Left kidney (tissue), 8 donors: ENCODE measurements at places on chromosomes 12 and 14.

GRCh38 chr12:46944771-46945170, 119.0 kb upstream of the SLC38A4 start:
- no peak for DNase-seq

DNA sequence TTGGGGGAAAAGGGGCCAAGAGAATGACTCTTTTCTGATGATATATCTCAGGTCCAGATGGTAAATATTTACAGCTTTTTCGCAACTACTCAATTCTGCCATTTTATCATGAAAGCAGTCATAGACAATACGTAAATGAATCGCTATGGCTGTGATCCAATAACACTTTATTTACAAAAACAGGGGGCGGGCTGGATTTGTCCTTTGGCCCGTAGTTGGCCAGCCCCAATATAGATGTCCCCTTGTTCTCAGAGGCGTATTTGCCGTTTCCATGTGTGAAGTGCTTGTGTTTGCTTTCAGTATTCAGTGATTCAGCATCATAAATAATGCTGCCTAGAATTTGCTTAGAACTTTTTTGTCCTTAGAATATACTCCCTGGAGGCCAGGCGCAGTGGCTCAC, 77.2 kb downstream of the CCDC92 start:
- no peak for DNase-seq

- no peak for DNase-seq
Measured at GRCh38 chr14:78335531-78335930, 165.4 kb downstream of the NRXN3 start.

GRCh38 chr14:64088647-64088964, 205.6 kb downstream of the ESR2 start:
- DNase-seq, result no peak

- DNase-seq, result no peak
Measured at GRCh38 chr12:43872396-43872795, 36.5 kb downstream of the TMEM117 start.

DNA sequence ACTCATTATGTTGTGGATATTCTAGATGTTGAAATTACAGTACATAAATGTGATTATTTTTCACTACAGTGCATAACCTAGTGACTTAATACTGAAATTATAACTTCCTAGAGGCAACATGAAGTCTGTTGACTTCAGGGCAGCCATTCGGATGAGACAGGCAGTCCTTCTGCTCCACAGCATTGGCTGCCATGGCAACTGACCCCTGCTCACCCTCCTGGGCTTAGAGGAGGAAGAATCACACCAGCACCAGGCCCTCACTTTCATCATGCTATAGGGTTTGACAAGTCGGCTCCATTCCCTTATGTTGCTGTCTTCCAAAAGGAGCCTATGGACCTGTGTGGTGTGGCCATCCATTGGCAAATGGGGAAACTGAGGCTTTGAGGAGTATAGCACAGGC, 233.5 kb upstream of the TMEM132C start:
- no peak for DNase-seq
